ENCODE measurements at places on chromosomes 1 and 21. TPM values are rescaled to one million over a fixed set of nuclear protein-coding genes. Genes with fewer than 3 reads are reported as not detected.

- DNase-seq, result no peak
These were observed 43.5 kb upstream of the SCCPDH start for GRCh38 chr1:246680696-246681130.

GRCh38 chr1:5691795-5692509 lies 300.3 kb downstream of the NPHP4 start:
- no peak for DNase-seq

DNA sequence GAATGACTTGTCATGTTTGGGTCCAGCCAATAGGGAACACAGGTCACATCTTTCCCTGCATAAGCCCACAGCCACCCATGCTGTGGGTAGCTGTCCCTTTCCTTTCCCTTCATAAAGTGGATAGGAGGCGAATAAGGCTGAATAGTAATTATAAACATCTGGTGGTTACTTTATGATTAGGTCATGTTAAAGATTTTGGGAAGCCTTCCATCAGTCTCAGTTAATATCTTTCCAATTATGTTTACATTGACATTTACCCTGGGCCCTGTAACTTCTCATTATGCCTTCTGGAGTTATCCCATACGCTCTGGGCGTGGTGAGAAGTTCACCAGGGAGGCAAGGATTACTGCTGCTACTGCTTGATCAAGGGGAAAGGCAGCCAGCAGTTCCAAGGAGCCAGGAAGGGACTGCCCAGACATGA lies 197.2 kb downstream of the HLX start:
- no peak for DNase-seq

DNA sequence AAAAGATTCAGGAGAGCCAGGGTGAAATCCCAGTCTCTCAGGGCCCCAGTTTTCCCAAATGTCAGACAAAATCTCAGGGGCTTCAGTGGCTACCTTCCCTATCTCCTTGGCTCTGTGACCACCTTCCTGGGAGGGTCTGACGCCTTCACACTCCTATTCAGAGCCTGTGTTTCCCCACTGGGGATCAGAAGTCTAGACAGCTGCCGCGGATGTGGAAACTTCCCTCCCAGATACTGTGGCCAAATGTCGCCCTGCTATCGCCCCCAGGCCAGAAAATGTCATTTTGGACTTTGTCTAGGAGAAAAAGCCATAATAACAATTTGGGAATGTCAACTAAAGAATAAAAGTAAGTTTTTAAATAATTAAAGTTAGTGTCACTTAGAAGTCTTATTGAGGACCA lies 15.9 kb downstream of the A3GALT2 start:
- no peak for DNase-seq

DNA sequence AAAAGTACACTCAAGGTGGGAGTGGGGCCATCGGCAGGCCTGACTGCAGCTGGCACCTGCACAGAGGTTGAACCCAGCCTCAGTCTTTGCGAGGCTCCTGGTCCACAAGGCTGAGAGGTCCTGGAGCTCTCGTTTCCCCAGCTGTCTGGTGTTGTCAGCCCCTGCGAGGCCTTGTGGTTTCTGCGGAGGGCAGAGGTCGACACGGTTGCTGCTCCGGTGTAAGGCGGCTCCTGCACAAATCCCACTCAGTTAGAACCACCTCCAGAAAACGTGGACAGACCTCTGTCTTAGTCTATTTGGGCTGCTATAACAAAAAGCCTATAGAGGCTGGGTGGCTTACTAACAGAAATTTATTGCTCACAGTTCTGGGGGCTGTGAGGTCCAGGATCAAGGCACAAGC lies 5.8 kb downstream of the KIAA1614 start:
- DNase-seq, result no peak

SMIM1 gene
- total RNA-seq, result 0.56 TPM

- no peak for DNase-seq
These were observed 120.3 kb downstream of the TM2D1 start for GRCh38 chr1:61604684-61605083.

SLC25A34 gene
- total RNA-seq, result 1.7 TPM

RNU1-1 gene
- total RNA-seq, result under 0.01 TPM

SON gene
- total RNA-seq, result 275 TPM

DNA sequence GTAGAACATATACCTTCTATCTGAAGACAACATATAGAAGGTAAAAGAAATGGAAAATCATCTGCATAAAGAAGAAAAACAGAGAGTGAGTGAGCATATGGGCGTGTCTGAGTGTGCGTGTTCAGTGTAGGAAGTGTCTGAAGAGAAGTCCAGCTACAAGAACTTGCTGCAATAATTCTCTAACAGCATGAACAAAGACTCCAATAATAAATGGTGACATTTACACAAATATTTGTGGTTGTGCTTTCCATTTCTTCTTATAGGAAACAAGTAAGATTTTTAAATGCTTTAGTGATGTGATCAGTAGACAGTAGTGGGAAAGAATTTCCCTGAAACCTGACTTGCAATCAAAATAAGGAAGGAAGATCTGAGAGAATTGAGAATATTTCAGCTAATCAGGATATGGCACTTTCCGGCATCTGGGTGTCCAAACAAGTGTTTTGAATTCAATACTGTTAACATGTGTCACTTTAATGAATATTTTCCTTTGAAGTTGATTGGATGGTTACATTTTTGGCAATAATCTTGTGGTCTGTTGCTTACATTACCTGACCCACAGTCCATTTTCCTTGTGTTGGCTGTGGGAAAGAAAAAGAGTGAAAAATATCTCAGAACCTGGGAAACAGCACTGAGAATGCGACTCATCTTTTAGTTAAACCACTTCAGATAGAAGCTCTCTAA lies 154.0 kb downstream of the TGFB2 start:
- peak; percentile 81 for DNase-seq

- DNase-seq, result peak; percentile 23
These were observed 177.1 kb upstream of the EDN2 start for GRCh38 chr1:41661428-41662060.

DNA sequence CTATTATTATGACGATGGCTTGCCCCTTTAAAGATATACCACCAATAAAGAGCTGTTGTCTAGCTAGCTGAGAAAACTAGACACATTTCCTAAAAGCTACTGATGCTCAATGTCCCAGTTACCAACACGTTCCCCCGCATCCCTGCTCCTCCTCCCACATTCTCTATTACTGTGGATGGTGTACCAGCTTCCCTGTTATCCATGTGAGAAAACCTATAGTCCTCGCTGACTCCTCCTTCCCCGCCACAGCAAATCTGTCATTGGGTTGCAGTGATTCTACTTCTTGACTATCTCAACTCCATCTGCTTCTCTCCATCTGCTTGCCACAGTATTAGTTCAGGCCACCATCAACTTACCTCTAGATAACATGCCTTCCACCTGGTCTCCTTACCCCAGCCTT lies 337.5 kb downstream of the KCNH1 start:
- no peak for DNase-seq

GRCh38 chr1:178629252-178630154 lies 95.5 kb upstream of the RALGPS2 start:
- no peak for DNase-seq

All from dermis blood vessel endothelial cell (primary cell).